ENCODE measurements at places on chromosomes 3 and 15.

- peak; percentile 71 for DNase-seq
Measured at GRCh38 chr3:186839874-186840641, 2.5 kb upstream of the ADIPOQ start.

DNA sequence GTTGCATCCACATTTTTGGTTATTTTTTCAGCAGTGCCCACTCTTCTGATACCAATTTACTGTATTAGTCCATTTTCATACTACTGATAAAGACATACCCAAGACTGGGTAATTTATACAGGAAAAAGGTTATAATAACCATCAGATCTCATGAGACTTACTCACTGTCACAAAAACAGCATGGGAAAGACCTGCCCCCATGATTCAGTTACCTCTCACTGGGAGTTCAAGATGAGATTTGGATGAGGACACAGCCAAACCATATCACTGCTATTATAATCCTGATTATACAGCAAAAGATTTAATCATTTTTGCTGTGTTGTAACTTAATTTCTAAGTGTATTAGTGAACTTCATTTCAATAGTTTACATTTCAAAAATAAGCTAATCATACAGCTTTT, 6.6 kb downstream of the ZBED2 start:
- peak; percentile 42 for DNase-seq

DNA sequence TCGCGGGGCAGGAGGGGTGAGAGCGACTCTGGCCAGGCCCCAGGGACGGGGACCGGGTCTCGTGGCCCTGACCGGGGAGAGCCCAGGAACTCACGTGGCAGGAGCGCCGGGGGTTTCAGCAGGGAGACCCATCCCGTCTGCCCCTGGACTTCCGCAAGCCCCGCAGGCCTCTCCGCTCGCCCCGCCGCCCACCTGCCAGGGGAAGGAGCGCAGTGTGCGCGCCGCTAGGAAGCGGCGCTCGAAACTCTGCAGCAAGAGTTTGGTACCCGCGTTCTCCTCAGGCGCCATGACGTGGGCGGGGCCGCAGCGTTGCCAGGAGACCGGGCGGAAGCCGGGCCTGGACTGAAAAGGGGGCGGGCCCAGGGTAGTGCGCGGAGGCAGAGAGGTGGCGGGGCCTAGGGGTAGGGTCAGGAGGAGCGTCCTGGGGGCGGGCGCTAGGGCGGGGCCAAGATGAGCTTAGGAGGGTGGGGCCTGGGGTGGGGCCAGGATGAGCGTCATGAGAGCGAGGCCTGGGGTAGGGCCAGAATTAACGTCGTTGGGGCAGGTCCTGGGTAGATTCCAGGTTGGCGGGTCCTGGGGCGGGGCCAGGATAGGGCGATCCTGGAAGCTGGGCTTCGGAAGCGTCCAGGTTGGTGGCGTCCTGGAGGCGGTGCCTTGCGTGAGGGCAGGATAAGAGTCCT, 29.7 kb downstream of the ALG1L2 start:
- DNase-seq, result peak; percentile 99

DNA sequence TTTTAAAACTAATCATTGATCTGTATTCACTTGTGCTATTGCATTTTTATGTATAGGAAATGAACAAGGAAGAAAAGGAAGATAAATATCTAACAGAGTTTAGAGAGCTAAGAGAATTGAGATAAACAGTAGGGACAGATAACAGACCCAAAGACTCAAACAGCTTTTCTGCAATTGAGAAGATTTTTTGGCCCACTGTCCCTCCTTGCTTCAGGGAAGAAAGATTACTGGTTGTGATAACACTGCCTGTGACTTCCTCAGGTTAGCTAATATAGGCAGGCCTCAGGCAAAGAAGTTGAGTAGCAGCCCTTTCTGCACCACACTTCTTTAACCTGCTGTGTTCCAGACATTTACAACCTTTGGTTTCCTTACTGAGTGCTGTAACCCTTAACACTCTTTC, 2.7 kb upstream of the COX17 start:
- no peak for DNase-seq

DNA sequence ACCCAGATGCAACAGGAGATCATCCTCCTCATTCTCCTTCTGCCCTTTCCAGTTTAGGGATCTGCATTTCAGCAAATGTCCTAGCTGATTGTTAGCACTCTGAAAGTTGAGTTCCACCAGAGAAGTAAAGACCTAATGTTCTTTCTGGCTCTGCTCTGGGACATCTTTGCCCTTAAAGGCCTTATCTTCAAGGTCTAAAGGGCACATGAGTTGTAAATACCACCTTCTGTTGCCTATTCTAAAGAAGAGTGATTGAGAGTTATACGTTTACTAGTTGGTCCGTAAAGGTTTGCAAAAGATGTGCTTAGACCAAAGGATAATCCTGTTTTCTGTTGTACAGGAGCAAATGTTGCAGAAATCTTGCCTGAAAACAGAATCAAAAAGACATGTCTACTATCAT, 151.6 kb downstream of the ADAMTS9 start:
- DNase-seq, result no peak

DNA sequence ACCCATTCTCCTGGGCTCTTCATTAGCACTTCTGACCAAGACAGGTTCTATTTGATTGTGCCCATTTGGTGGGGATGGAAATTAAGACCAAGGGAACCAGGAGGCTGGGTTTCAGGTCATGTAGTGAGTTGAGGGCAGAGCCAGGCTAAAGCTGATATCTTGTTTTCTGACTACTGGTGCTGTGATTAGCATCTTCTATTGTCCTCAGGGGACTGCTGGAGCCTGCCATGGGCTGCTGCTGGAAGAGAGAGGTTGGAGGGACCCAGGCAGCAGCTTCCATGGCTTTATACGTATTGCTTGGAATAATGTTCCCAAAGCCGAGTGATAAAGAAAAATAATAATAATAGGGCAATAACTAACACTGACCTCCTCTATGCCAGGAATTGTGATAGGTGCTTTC, 211.4 kb upstream of the ROPN1 start:
- DNase-seq, result no peak

DNA sequence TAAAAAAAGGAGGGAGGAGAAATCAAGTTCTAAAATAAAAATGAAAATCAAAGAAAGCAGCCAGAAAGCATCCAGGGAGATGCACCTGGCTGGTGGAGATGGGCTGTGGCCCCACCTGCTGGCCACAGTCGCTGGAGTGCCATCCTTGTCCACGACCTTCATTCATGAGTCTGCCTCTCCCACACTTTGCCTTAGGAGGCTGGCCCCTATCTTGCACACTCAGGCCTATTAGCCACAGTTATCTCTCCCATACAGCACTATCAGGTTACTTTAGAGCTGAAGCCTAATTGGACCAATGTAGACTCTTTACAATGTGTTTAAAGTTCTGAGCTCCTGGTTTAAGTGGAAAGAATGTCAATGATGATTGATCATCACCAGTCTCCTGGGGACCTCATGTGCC, 392.0 kb upstream of the RORA start:
- no peak for DNase-seq

- DNase-seq, result peak; percentile 32
Measured at GRCh38 chr3:172627057-172627809, 83.6 kb downstream of the NCEH1 start.

GRCh38 chr15:56356616-56357015, 8.6 kb upstream of the TEX9 start:
- DNase-seq, result peak; percentile 68

GRCh38 chr3:180749796-180750195, 70.5 kb upstream of the CCDC39 start:
- DNase-seq, result no peak

DNA sequence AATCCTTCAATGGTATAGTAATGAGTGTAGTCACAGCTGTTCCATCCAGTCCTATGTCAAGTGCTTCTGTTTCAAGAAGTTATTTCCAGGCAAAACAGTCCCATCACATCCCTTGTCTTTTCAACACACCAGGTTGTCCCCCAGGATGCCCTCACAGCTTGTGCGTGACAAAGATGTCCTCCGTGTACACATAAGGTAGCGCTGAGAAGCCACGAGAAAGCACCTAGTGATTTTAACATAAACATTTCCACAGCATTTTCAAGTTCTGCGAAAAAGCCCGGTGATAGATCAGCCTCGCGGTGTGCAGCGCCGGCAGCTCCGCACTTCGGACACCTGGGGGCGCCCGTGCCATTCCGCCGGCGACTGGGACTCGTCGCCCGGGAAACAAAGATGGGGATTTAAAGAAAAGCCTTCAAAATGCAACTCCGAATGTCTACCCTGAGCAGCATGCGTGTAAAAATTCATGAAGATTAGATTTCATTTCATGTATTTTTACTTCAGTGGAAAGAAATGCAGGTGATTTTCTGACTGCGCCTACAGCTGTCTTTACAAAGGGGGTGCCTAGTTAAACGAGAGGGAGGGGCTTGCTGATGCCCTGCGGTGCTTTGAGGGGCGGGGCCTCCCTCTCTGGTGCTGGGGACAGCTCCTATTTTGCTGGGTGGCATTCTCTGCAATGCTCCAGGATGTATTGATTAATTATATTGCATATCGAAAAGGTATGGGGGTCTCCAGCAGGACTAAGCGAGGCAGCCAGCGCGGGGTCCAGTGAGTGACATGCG, 49.9 kb downstream of the KY start:
- peak; percentile 69 for DNase-seq

DNA sequence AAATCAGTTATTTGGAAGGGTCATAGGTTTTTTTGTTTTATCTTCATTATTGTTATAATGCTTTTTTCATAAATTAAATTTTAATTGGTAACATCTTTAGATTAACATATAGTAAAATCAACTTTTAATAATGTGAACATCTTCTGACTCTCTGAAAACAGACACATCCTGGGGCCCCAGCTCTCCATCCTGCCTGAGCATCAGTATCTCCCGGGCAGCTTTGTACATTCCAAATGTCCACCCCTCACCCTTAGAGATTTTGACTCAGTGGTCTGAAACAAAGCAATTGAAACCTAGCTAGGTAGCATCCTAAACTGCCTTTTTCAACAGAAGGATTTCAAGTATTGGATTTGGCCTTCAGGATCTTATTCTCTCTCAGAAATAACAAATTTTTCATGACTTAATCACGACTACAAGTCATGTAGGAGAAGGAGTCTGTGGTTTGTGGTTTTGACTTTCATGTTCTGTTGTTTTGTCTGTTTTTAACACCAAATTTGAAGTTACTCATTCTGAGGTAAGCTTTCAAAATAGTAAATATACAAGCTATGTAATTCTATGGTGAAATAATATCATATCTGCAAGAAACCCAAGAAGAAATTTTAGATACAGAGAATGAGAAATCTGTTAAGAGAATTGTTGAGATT, 147.3 kb upstream of the UBE2E2 start:
- DNase-seq, result peak; percentile 71

DNA sequence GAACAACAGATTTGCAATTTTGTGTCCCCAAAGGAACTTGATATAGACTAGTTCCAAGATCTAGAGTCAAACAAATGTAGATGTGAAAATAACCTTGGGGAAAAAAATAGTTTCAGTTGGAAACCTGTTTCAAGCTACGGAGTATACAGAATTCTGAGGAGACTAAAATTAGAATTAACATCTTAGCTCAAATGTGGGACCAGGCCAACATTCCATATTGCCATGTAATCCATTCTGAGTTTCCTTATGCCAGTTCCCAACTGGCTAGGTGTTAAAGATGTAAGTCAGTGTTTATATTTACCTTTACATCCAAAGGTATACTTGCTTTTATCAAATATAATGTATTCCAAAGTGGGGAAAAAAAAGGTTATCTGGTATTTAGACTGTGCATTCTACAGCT, 76.3 kb downstream of the UBE3A start:
- DNase-seq, result no peak

GRCh38 chr15:69265347-69265955, 33.3 kb upstream of the PAQR5 start:
- DNase-seq, result peak; percentile 50

GRCh38 chr3:132380920-132381319, 36.4 kb upstream of the DNAJC13 start:
- peak; percentile 17 for DNase-seq
